ENCODE measurements at places on chromosomes 12 and 14. TPM values are rescaled to one million over a fixed set of nuclear protein-coding genes. Genes with fewer than 3 reads are reported as not detected.

DNA sequence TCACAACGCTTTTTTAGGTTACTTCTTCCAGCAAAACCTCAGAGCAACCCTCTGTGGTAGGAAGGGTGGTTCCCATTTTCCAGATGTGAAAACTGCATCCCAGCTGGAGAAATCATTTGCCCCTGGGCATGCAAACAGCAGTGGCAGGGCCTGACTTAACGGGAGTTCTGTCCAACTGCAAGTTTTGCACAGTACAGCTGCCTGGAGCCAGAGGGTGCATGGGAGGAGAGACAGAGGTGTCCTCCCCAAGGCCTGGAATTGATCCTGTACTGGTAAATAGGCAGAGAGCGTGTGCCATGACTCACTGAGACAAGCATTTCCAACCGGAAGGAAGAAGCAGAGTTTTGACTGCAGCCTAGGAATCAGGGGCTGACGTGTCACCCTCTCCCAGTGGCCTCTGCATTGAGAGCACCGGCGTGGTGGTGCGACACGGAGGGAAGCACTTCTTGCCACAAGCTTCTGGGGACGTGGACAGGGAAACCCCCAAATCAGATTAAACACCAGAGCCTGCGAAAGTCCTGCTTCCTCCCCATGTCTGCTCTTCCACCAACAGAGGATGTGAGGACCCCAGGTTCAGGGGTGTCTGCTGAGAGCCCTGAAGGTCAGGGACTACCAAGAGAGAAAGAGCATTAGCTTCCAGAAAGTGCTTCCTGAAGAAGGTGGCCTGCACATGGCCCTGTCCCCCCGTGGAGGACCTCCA lies 19.0 kb upstream of the SERPINA4 start:
- DNase-seq: no peak
- no peaks in the 10 kb centered on the region for H3K36me3 ChIP-seq
- H3K27ac ChIP-seq: no peak overlapping the region
- peaks cover 3% of the 10 kb centered on the region for H3K27me3 ChIP-seq
- H3K4me3 ChIP-seq: no peak overlapping the region
- H3K4me1 ChIP-seq: no peaks in the 10 kb centered on the region

GRCh38 chr12:119634743-119635142 lies 33.2 kb upstream of the PRKAB1 start:
- DNase-seq: no peak
- no peak overlapping the region for H3K27ac ChIP-seq
- H3K4me1 ChIP-seq: no peaks in the 10 kb centered on the region
- no peak overlapping the region for H3K4me3 ChIP-seq

DNA sequence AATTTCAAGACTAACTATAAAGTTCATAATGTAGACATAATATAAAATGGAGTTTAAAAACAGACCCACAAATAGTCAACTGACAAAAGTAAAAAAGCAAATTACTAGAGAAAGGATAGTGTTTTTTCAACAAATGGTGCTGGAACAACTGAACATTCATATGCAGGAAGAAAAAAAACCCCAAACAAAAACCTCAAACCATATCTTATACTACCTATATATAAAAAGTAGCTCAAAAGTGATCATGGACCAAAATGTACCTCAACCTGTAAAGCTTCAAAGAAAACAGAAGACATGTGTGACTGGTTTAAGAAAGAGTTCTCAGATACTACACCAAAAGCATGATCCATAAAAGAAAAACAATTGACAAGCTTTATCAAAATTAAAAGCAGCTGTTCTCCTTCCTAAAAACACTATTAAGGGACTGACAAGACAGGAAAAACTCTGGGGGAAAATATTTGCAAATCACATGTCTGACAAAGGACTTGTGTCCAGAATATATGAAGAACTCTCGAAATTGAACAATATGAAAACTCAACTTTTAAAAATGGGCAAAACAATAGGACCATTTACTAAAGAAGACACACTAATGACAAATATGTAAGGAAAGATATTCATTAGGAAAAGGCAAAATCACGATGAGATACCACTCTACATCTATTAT lies 22.7 kb upstream of the ARID4A start:
- no peak for DNase-seq
- no peaks in the 10 kb centered on the region for H3K27me3 ChIP-seq
- H3K27ac ChIP-seq: no peak overlapping the region
- H3K4me3 ChIP-seq: no peak overlapping the region

GRCh38 chr12:7555752-7556151 lies 52.2 kb upstream of the CD163 start:
- H3K36me3 ChIP-seq: no peaks in the 10 kb centered on the region
- DNase-seq: no peak
- no peaks in the 10 kb centered on the region for H3K4me1 ChIP-seq
- no peak overlapping the region for H3K4me3 ChIP-seq
- H3K27ac ChIP-seq: no peak overlapping the region
- no peaks in the 10 kb centered on the region for H3K27me3 ChIP-seq

GRCh38 chr14:22865424-22866405 lies 5.8 kb upstream of the LRP10 start:
- H3K27ac ChIP-seq: no peak overlapping the region
- DNase-seq: no peak
- H3K27me3 ChIP-seq: no peaks in the 10 kb centered on the region
- H3K36me3 ChIP-seq: no peaks in the 10 kb centered on the region
- 0 out of 2 replicates have a peak, but pooled peaks cover 2% of the 10 kb centered on the region for H3K4me1 ChIP-seq
- no peak overlapping the region for H3K4me3 ChIP-seq

DNA sequence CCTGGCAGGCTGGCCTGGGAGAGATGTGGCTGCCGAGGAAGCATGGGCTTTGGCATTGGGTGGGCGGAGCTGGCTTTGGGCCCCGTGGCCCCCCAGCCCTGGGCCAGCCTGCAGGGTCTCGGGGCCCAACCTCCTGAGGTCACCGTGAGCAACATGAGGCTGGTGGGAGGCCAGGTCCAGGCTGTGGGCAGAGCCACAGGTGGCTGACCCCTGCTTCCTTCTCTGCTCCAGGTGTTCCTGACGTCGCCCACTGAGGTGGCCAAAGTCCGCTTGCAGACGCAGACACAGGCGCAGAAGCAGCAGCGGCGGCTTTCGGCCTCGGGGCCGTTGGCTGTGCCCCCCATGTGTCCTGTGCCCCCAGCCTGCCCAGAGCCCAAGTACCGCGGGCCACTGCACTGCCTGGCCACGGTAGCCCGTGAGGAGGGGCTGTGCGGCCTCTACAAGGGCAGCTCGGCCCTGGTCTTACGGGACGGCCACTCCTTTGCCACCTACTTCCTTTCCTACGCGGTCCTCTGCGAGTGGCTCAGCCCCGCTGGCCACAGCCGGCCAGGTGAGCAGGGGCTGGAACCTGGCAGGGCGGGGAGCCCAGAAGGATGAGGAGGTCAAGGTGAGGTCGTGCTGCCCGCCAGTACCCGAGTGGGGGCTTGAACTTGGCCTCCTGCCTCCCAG lies 5.5 kb downstream of the SLC25A47 start:
- H3K27me3 ChIP-seq: no peaks in the 10 kb centered on the region
- DNase-seq: no peak
- H3K27ac ChIP-seq: no peak overlapping the region
- H3K36me3 ChIP-seq: no peaks in the 10 kb centered on the region

DNA sequence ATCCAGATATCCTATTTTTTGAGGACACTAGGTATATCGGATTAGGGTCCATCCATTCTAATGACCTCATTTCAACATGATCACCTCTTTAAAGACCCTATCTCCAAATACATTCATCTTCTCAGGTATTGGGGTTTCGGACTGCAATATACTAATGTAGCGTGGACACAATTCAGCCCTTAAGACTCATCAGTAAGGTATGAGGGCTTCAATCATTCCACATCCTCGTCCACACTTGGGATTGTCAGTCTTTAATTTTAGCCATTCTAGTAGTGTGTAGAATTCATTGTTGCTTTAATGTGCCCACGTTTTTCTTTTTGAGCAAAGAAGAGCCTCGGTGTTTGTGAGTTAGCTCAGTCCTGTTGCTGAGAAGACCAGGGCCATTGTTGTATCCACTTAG lies 177.0 kb upstream of the TBX3 start:
- H3K27me3 ChIP-seq: no peaks in the 10 kb centered on the region
- H3K27ac ChIP-seq: no peak overlapping the region
- no peak overlapping the region for H3K4me3 ChIP-seq
- DNase-seq: no peak

DNA sequence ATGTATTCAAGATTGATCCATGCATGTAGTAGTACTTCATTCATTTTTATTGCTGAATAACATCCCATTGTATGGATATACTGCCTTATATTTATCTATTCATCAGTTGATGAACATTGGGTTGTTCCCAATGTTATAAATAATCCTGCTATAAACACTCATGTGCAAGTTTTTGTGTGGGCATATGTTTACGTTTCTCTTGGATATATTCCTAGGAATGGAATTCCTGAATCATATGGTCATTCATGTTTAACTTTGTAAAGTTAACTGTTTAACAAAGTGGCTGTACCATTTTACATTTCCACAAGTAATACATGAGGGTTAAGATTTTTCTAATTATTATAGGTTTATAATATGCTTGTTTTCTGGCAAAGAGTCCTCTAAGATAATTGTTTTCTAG lies 1568.2 kb upstream of the SEL1L start:
- H3K4me1 ChIP-seq: no peaks in the 10 kb centered on the region
- no peaks in the 10 kb centered on the region for H3K27me3 ChIP-seq
- no peaks in the 10 kb centered on the region for H3K36me3 ChIP-seq
- no peak overlapping the region for H3K27ac ChIP-seq

- H3K27me3 ChIP-seq: no peaks in the 10 kb centered on the region
- no peak overlapping the region for H3K4me3 ChIP-seq
- H3K27ac ChIP-seq: no peak overlapping the region
- H3K4me1 ChIP-seq: no peaks in the 10 kb centered on the region
Measured at GRCh38 chr12:77049767-77050353, 15.5 kb downstream of the E2F7 start.

- no peak overlapping the region for H3K4me3 ChIP-seq
- no peaks in the 10 kb centered on the region for H3K4me1 ChIP-seq
- no peaks in the 10 kb centered on the region for H3K36me3 ChIP-seq
- DNase-seq: no peak
- H3K27me3 ChIP-seq: no peaks in the 10 kb centered on the region
Measured at GRCh38 chr12:131101703-131102492, 148.2 kb downstream of the ADGRD1 start.

- no peaks in the 10 kb centered on the region for H3K4me1 ChIP-seq
- peaks cover 11% of the 10 kb centered on the region for H3K27me3 ChIP-seq
- H3K27ac ChIP-seq: no peak within 1 kb of the TSS
- peak within 1 kb of the TSS; percentile 74 for H3K4me3 ChIP-seq
- no peaks in the 10 kb centered on the region for H3K36me3 ChIP-seq
Measured at GRCh38 chr12:120368789-120369602, at the start of gene MSI1. TSS of gene MSI1 (minus strand) at chr12:120369164. CDS start at chr12:120369091, 73 bp downstream.

DNA sequence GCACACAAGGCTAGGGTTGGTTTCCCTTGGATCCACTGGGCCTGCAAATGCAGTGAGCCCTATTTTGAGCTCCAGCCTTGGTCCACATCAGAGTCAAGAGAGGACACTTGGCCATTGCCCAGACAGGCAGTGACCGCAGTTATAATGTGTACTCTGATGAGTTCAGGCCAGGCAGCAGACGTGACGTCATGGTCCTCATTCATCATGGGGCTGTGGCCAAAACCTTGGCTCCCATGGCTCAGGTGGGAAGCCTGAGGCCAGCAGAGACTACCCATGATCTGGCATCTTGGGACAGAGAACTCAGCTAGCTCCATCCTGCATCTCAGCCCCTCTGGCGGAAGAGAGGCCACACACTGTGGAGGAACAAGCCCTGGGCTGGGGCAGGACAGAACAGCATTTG lies 16.4 kb downstream of the TMEM63C start:
- DNase-seq: no peak
- H3K36me3 ChIP-seq: no peaks in the 10 kb centered on the region
- H3K27me3 ChIP-seq: no peaks in the 10 kb centered on the region

DNA sequence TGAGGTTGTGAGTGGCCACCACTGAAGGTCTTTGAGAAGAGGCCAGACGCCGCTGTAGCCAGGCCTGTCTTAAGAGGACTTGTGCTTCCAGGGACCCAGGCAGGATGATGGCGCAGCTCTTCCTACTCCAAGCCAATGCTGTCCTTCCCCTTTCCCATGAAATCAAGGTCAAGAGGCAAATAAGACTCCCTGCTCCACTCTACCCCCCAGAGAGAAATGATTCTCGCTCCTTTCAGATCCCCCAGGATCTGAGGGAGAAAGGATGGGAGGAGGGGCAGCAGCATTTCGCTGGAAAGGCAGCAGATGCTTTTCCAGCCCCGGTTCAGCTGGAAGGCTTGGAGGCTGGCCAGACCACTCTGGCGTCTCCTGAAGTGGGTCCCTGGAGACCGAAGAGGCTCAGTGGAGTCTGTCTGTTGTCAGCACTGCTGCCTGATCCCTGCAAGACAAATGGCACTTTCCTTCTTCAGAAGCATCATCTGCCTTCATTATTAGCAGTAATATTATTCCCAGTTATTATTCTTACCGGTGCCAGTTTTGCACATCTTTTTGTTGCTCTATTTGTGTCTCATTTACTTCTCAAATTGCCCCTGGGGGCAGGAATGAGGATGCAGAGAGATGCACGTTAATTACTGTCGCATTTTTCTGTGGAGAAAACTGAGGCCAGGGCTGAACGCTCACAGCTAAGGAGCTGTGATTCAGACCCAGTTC lies 51.4 kb downstream of the C14orf132 start:
- H3K36me3 ChIP-seq: no peaks in the 10 kb centered on the region
- no peaks in the 10 kb centered on the region for H3K27me3 ChIP-seq
- DNase-seq: peak; percentile 90
- no peak overlapping the region for H3K27ac ChIP-seq
- H3K4me1 ChIP-seq: peaks cover 14% of the 10 kb centered on the region
- no peak overlapping the region for H3K4me3 ChIP-seq

GRCh38 chr14:32576977-32577376 lies 247.9 kb downstream of the AKAP6 start:
- H3K27ac ChIP-seq: no peak overlapping the region
- no peak for DNase-seq
- H3K36me3 ChIP-seq: no peaks in the 10 kb centered on the region
- H3K27me3 ChIP-seq: no peaks in the 10 kb centered on the region
- H3K4me3 ChIP-seq: no peak overlapping the region
- H3K4me1 ChIP-seq: peaks cover 4% of the 10 kb centered on the region

DNA sequence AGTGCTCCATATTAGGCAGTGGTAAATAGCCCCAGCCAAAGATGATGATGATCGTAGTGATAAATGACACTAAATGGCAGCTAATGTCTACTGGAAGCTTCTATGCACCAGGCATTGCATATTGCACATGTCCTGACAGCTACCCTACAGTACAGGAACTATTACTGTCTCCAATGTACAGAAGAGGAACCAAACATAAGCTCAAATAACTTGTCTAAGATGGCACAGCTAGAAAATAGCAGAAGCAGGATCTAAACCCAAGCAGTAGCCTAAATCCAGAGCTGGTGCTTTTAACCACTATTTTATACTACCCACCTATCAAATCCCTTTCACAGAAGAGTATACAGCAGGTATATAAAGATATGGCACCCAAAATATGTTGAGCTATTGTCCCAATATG lies 28.9 kb downstream of the ESR2 start:
- no peak overlapping the region for H3K27ac ChIP-seq
- H3K27me3 ChIP-seq: no peaks in the 10 kb centered on the region
- H3K4me3 ChIP-seq: no peak overlapping the region
- H3K36me3 ChIP-seq: peaks cover 5% of the 10 kb centered on the region
- DNase-seq: no peak
- H3K4me1 ChIP-seq: no peaks in the 10 kb centered on the region

- no peak overlapping the region for H3K4me3 ChIP-seq
- no peaks in the 10 kb centered on the region for H3K27me3 ChIP-seq
- H3K4me1 ChIP-seq: no peaks in the 10 kb centered on the region
- no peak overlapping the region for H3K27ac ChIP-seq
Measured at GRCh38 chr12:74849801-74850200, 312.2 kb downstream of the ATXN7L3B start.

The SLC41A2 gene
- total RNA-seq: 2.4 TPM

The CLEC4D gene
- not detected for total RNA-seq

The DCAF4 gene
- total RNA-seq: 16.1 TPM

The TEX22 gene
- 0.06 TPM for total RNA-seq

The PARPBP gene
- total RNA-seq: 53.3 TPM

The MSRB3 gene
- total RNA-seq: 19.1 TPM

The GRIP1 gene
- 8.2 TPM for total RNA-seq

The PPP2R3C gene
- total RNA-seq: 34.7 TPM

The SERPINA12 gene
- not detected for total RNA-seq

The PPP1R36 gene
- total RNA-seq: 0.24 TPM

All from SJCRH30 (cell line).